ENCODE measurements at places on chromosomes 5 and 9. TPM values are rescaled to one million over a fixed set of nuclear protein-coding genes. Genes with fewer than 3 reads are reported as not detected.

Gene LCNL1
- 1.2 TPM for total RNA-seq

Gene KCNV2
- not detected for total RNA-seq

Gene PROP1
- not detected for total RNA-seq

Gene CCT5
- total RNA-seq: 259 TPM

Gene PCDHGB1
- 10.4 TPM for total RNA-seq

Gene ADAMTS19
- total RNA-seq: 15.2 TPM

Gene C5orf58
- total RNA-seq: not detected

Gene SHROOM1
- 2.3 TPM for total RNA-seq

Gene ARHGAP26
- 40.4 TPM for total RNA-seq

Gene PCDHA6
- 26.3 TPM for total RNA-seq

Gene IRGM
- not detected for total RNA-seq
